ENCODE measurements at places on chromosomes 11 and 22.

DNA sequence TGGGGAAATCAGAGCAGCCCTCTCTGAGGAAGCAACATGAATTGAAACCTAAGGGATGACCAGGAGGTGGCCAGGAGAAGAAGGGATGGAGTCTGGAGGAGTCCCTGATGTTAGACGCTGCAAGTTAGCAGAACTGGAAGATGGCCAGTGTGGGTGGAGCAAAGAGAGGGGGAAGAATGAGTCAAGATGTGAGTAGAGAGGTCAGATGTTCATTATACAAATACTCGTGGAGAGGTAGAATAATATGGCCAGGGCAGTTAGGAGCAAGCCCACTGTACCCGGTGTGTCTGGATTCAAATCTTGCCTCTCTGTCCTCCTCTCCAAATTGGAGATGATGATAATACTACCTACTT lies 242.0 kb downstream of the TENM4 start:
- DNase-seq = no peak

GRCh38 chr11:75826461-75827230 lies 11.6 kb downstream of the UVRAG start:
- DNase-seq = no peak

- no peak for DNase-seq
Measured at GRCh38 chr11:128627666-128628324, 40.4 kb upstream of the ETS1 start.

DNA sequence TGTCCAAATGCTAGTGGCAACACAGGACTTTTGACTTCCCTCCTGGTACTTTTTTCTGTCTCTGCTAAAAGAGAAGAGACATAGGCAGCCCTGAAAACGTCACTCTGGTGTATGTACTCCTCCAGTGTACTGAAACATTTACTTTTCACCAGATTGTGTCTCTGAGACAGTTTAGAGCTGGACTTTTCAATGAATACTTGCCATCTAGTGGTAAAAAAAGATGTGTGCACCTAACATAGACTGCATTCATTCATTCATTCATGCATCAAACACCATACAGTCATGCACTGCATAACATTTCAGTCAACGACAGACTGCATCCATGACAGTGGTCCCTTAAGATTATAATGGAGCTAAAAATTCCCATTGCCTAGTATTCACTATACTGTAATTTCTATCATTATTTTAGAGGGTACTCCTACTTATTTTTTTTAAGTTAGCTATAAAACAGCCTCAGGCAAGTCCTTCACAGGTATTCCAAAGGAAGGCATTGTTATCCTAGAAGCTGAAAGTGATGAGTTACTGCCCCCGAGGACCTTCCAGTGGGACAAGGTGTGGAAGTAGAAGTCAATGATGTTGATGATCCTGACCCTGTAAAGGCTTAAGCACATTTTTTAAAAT lies 186.2 kb downstream of the SPON1 start:
- DNase-seq = no peak

- no peak for DNase-seq
Measured at GRCh38 chr22:40009292-40009774, 14.6 kb downstream of the FAM83F start.
